ENCODE measurements at places on chromosomes 3 and 15. TPM values are rescaled to one million over a fixed set of nuclear protein-coding genes. Genes with fewer than 3 reads are reported as not detected.

SLC4A7 gene
- total RNA-seq = 49.5 TPM

PODXL2 gene
- 2.2 TPM for total RNA-seq

SLC2A2 gene
- not detected for total RNA-seq

PIF1 gene
- 45.8 TPM for total RNA-seq

CELSR3 gene
- total RNA-seq = 15.6 TPM

EXD1 gene
- not detected for total RNA-seq

TMC3 gene
- not detected for total RNA-seq

EPHA3 gene
- not detected for total RNA-seq

CPLX3 gene
- total RNA-seq = 0.17 TPM

FBXL2 gene
- total RNA-seq = not detected

BLM gene
- 41.0 TPM for total RNA-seq

CHRD gene
- total RNA-seq = not detected

TTC14 gene
- total RNA-seq = 112 TPM

B3GALNT1 gene
- total RNA-seq = 14.6 TPM

POPDC2 gene
- total RNA-seq = 4.5 TPM

HEXA gene
- 92.2 TPM for total RNA-seq

TGM4 gene
- not detected for total RNA-seq

DNAJB8 gene
- not detected for total RNA-seq

HGD gene
- total RNA-seq = 1.7 TPM

PFN2 gene
- total RNA-seq = 5.4 TPM

CKMT1A gene
- total RNA-seq = not detected

C3orf22 gene
- total RNA-seq = not detected

MFAP1 gene
- total RNA-seq = 35.3 TPM

TNFAIP8L3 gene
- total RNA-seq = 0.20 TPM

FOXB1 gene
- total RNA-seq = 0.74 TPM

AMIGO3 gene
- 2.0 TPM for total RNA-seq

GRIP2 gene
- total RNA-seq = not detected
